ENCODE measurements at places on chromosomes 4 and X.
A peak's percentile ranks its signal among the peaks of the same experiment; 100 is the strongest.

GRCh38 chr4:81214881-81215868 is at the start of gene PRKG2:
TSS of gene PRKG2 (minus strand) at chr4:81215222. CDS start at chr4:81205047, 10,175 bp downstream.
- no peak for DNase-seq

DNA sequence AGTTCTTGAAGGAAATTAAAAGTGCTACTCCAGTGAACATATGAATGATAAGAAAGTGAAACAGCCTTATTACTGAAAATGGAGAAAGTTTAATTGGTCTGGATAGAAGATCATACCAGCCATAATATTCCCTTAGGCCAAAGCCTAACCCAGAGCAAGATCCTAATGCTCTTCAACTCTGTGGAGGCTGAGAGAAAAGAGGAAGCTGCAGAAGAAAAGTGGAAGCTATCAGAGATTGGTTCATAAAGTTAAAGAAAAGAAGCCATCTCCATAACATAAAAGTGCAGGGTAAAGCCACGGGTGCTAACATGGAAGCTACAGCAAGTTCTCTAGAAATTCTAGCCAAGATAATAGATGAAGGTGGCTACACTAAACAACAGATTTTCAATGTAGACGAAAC is 85.5 kb upstream of the ATOH1 start:
- DNase-seq, result no peak

DNA sequence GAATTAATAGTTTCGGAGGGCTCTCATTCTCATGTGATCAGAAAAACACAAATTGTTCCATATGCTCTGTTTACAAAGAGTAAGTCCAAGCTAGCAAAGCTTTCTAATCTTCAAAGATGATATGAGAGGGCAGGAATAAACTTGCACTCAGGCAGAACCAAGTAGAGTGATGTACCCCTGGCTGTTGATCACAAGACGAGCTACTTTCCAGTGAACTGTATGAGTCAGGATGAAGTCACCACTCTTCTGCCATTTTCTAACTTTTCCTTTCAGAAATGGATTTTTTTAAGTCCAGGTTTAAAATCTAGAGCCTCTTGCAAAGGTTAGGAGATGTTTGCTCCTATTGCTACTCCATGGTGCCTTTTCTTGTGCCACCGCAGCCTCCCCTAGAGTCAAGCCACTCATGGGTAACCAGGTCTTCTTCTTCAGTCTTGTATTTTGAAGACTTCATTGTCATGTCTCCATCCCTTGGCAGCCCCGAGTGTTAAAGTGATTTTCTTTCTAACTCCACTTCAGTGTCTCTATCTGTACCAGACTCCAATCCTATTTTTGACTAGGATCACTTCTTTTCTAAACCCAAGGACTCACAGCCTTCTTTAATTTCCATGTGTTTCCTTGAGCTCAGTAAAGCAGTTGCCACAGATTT is 171.9 kb upstream of the GALNT7 start:
- no peak for DNase-seq

DNA sequence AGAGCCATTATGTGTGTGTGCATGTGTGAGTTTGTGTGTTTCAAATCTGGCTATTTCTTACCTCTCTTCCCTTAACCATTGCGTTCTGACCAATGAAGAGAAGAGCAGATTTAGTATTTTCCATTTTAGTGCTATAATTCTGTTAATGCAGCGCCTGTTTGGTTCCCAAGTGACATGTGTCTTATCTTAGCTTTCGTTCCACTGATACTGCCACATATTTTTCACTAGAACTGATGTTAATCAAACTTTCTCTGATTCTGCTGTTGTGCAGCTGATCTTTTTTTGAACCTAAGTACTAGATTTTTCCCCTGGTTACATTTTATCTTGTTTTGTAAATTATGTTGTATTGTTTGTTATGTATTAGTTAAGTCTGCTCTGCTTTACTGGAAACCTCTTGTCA is 152.9 kb upstream of the MID1 start:
- DNase-seq, result no peak

- DNase-seq, result no peak
Observed at GRCh38 chr4:121243485-121243884, 79.4 kb upstream of the TNIP3 start.

- DNase-seq, result peak; percentile 55
Observed at GRCh38 chr4:174592985-174593335, 70.7 kb upstream of the HPGD start.

DNA sequence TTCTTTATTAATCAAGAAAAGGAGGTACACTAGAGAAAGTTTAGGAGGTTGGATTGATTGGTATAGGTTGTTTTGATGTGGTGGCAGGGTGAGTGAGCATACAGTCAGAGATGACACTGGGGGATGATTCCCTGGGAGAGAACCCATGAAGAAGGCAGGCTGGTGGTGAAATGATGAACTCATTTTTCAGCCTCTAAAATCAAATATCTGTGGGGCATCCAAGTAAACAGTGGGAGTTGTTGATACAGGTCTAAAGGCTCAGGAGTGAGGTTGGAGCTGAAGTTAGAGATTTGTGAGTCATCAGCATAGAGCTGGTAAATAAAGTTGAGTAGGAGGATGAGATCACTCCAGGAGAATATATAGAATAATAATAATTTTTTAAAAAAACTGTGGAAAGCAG is 10.0 kb upstream of the AP1S2 start:
- DNase-seq, result no peak

DNA sequence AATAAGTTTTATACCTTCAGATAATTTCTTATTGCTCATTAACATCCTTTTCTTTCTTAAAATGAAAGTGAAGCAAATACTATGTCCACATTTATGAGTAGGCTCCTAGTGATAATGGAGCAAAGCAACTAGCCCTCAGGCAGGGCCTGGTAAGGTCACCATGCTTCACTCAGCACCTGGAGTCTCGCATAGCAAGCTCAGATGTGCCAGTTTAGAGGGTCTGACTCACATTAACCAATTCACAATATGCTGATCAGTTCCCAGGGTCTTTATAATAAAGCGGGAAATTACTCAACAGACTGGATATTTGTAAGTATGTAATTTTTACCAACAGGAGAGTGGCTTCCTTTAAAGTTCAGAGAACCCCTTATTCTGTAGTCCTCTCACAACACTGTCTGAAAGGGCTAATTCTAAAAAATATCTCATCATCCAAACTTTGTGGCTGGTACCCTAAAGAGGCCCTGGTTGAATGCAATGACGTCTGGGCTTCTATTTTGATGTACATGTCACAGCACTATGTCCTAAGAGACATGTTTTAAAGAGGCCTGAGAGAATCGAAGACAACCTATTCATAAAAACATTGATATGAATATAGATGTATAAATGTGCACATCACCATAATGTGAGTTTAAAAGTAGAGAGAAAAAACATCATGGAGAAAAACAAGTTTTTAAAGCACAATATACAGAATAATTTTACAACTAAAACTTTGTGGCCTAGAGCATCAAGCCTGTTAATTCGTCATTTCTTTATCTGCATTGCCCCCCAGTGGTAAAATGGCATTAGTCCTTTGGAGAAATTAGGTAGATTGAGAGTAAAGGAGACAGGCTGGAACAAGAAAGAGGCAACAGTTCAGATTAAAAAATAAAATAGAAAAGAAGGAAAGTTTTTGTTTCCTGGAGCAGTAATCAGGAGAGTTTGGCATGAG is 44.3 kb downstream of the IL21 start:
- no peak for DNase-seq

DNA sequence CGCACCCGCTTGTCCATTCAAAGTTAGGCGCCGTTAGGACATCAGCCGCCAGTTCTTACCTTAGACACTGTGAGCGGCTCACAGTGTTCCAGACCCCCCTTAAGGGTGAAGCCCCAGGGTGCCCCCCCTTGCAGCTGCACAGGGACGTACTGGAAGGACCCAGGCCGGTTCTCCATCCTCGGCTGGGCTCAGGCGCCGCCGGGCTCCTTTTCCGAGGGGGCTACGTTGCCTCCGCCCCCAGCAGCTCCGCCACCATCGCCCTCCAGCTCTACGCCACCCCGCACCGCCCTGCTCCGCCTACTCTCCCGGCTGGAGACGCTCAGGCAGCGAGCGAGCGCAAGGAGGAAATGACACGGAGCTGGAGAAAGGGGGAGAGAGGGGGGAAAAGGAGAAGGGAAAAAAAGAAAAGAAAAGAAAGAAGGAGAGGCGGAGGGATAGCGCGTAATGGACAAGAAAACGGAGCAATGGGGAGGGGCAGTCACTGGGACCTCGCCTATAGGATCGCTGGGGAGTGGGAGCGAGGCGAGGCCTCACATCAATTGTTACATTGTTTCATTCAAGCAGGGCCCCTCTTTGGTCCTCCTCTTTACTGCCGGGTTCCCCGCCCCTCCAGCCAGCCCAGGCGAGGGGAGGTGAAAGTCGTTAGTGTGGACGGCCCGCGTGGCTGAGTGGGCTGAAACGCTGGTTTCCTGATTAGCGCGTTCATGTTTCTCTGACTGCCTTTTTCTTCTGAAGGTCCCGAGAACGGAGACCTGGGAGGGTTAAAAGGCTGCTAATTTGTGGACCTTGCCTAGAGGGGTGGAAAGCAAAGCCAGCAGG is at the start of gene SHROOM4:
Gene SHROOM4, minus strand, starts transcription at position 352 of the 819 bp plus-strand sequence. Its CDS starts 176 bp downstream, at position 176.
- no peak for DNase-seq

DNA sequence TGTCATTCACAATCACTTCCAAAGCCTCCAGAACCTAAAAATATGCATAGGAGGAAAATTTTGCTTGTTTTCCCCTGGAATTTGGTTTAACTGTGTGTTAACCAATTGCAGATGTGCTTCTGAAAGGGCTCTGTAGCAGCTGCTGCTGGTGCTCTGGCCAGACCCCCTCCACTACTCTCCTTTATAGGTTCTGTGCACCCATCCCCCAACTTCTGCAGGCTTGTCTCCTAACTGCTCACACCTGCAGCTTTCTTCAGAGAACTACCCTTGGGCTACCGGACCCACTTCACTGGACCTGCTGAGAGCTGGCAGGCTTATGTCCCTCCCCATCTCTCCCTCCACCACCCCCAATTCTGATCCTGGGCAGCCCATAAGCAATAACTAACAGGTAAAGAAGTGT is 662.1 kb upstream of the DIPK2B start:
- no peak for DNase-seq

DNA sequence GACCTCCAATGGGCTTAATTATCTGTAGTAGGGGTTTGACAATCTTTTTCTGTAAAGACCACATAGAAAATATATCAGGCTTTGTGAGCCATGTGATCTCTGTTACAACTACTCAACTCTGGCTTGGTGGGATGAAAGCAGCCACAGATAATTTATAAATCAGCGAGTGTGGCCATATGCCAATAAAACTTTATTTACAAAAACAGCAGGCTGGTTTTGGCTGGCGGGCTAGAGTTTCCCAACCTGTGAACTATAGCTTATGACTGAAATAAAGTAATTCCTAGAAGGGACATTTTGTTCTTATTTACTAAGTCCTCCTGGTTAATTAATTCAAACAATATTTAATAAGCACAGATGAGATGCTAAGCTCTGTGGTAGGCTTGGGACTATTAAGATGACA is 35.9 kb upstream of the AMELX start:
- no peak for DNase-seq

DNA sequence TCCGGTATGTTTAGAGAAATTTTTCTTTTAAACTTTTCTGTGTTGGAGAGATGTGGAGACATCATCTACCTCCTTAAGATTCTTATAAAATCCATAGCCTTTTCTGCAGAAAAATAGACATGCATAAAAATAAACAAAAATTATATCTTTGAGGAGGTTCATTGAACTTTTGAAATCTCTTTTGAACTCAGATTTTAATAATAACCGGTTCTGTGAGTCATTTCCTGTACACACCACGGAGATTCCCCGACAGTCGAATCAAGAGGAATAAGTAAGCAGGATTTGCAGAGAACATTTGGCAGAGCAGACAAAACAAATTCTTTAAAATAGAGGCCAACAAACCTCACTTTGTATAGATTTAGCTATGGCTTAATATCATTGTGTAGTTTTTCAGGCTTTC is 918.7 kb upstream of the POU3F4 start:
- no peak for DNase-seq

DNA sequence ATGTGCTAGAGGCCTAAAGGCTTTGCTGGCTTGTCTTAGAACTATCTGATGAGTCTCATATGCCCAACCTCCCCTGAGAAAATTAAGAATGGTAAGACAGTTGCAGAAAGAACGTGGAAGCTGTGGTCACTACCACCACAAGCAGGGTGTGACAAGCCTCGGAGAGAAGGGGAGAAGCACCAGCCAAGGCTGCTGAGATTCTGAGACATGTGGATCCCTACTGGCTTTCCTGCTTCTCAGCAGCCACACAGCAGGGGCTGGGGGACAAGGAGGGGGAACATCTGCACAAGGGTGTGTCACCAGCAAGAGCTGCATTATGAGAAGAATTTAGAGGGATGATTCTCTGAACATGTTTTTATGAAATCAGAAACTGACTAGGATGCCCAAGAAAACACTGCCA is 19.4 kb downstream of the TAPT1 start:
- DNase-seq, result peak; percentile 65

DNA sequence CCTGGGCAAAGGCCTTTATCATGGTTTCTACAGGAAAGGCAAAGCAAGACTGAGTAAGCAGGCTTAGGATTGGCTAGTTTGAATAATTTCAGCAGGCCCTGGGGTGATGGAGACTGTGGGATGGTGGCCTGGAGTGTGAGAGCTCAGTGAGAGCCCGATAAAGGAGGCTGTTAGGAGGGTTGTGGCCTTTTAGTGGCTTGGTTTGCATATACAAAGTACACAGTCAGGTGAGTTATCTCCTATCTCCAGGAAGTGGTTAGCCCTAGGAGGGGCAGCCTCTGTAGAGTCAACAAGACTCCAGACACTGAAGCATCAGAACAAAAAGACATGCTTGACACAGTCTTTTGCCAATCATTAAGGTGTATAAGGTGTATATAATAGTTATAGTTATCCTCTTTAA is 157.2 kb downstream of the CFAP299 start:
- no peak for DNase-seq

DNA sequence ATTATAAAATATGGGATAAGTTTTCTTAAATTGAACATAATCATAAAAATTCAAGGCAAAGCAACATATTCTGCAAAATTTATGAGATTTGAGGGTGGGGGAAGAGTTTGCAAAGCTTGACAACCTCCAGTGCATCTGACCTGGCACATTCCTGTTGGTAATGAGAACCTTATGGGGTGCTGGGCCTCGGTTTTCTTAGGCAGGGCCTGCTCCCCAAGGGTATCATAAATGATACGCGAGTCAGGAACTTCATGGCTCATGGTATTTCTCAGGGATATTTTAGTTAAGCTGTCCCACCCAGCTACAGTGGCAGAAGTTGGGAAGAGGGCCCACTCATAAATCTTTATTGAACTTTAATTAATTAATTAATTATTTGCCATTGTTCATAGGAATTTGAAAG is 13.2 kb downstream of the AFF2 start:
- no peak for DNase-seq

Data from bone marrow (tissue), 2 donors.